ENCODE measurements at places on chromosomes 11 and 22. TPM values are rescaled to one million over a fixed set of nuclear protein-coding genes. Genes with fewer than 3 reads are reported as not detected.

GRCh38 chr11:69663326-69663725 is 11.8 kb downstream of the LTO1 start:
- no peak for DNase-seq

Gene PGGHG
- 58.3 TPM for total RNA-seq

- no peak for DNase-seq
These were observed 25.0 kb downstream of the GDPD5 start for GRCh38 chr11:75500742-75501141.

Gene B3GAT3
- total RNA-seq: 30.8 TPM

DNA sequence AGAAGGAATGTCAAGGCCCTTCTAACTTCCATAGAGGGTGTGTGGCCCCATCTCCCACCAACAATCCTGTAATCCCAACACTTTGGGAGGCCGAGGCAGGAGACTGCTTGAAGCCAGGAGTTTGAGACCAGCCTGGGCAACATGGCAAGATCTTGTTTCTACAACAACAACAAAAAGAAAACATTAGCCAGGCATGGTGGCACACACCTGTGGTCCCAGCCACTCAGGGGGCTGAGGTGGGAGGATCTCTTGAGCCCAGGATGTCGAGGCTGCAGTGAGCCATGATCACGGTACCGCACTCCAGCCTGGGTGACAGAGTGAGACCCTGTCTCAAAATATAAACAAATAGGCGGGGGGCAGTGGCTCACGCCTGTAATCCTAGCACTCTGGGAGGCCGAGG is 16.9 kb downstream of the TSPAN32 start:
- DNase-seq: no peak

Gene MYOD1
- not detected for total RNA-seq

DNA sequence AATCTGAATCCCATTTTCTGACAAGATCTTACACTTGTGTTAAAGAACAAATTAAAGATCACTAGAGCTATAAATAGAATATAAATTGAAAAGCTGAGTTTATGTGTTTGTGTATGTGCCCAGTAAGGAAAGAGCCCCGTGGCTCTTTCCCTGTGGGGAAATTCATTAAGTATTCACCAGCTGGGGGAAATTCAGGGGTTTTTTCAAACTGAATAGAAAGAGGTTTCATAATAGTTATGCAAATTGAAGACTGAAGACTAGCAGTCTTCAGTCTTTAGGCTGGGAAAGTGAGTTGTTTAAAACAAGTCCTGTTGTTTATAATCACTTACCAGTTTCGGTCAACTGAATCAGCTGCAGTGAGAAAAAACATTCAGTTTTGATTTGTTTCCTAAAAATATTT is 11.3 kb upstream of the MS4A7 start:
- no peak for DNase-seq

DNA sequence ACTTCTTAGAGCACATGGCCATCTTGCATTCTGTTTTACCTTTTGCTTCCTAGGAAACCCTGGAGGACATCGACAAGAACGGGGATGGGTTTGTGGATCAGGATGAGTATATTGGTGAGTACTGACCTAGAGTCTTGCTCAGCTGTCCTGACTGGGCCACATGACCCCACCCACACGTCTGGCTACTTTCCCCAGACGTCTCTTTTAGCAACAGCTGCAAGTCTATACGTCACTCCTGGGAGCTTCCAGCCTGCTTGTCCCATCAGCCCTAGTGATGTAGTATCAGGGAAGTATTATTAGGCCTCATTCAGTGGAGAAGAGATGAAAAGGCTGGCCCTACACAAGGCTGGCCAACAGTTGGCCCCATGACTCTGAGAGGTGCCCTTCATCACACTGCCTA is 9.6 kb downstream of the RCN1 start:
- DNase-seq: no peak

DNA sequence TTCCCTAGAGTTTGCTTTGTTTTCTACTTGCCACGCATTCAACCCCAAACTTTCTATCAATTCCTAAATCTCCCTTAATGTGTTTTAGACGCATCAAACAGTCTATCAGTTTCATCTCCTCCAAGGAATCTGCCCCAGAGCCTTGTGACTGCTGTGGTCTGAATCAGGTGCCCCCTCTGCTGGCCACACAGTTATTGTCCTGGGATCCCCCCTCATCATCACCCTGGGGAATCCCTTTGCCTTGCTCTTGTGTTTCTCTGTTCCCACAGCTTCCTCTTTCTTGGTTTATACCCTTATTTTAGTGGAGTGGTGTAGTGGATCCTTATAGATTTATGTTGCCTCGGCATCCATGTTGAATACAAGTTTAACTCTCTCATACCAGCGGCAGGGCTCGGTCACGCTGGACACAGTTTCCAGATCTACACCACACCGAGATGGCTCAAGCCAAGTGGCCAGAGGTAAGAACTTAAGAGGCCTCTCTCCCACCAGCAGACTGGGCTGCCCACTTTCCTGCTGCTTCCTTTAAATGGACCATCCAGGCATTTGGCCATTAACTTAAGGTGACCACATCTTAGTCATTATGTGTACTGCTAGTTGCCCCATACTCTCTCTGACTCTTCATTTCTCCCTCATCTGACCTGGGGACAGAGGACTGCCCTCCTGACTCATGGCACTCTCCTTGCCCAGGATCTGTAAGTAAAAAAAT is 8.2 kb downstream of the UPB1 start:
- peak; percentile 71 for DNase-seq
